Nucleus accumbens (tissue), 56 donors: ENCODE measurements at places on chromosomes 6 and 20.

DNA sequence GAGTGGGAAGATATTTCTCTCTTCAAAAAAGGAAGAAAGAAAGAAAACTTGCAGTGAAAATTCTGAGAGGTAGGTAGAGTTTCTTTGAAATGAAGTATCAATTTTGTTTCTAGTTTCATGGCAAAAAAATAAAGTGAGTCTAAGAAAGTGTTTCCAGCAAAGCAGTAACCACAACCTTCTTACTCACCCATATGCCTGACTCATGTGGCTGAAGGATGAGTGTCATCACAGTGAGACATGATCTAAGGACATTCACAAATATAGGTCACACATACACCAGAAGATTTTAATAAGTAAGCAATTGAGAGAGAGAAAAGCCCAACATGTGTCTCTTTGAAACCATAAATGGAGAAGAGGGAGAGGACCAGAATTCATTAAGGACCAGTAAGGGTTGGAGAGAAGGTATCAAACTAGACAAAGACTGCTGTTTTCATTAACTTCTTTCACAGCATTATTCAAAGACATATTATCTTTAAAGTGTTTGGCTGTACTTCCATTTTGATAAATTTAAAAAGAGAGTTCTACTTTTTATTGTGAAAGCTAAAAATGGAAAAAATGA is 169.5 kb downstream of the FRK start:
- DNase-seq, result no peak

DNA sequence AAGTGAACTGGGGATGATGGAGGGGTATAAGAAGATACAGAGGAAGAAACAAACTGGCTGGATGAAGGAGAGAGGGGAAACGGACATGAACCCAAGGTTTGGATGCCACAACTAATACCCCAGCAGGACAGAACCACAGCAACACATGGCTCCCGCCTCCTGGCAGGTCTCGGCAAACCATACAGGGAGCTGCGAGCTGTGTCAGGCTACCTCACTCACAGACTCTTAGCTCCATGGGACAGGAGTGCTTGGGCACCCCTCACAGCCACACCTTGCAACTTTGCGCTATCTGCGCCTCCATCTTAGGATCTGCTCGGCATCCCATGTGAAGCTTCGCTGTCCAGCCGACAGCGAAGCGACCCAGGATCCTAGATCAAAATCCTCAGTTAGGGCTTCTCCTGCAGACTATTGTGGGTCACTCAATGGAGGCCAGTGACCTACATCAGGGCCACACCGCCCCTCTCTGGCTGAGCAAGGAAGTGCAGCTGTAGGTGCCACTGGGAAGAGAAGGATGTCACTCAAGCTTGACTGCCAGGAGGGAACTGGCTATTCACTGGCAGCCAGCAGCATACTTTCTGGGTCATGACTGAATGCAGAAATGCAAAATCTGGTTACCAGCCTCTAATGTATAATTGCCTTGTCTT is 174.4 kb upstream of the RIN2 start:
- DNase-seq, result no peak

GRCh38 chr20:12763406-12763805 is 245.4 kb upstream of the SPTLC3 start:
- DNase-seq, result no peak

GRCh38 chr6:139153855-139154254 is 19.0 kb downstream of the HECA start:
- DNase-seq, result no peak

DNA sequence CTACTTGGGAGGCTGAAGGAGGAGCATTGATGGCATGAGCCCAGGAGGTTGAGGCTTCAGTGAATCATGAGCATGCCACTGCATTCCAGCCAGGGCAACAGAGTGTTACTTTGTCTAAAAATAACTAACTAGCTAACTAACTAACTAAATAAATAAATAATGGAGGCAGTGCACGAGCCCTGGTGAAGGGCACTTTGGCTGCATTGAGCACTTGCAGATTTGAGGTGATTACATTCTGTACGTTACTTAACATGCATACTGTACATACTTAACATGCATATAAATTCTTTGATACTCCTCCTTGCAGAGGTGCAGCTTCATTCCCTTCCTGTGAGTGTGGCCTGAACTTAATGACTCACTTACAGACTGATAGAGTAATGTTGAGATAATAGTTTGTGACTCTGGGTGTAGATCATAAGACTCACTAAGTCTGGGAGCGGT is 10.7 kb downstream of the HLA-A start:
- no peak for DNase-seq

GRCh38 chr6:16045238-16045637 is 83.6 kb upstream of the MYLIP start:
- DNase-seq, result no peak

DNA sequence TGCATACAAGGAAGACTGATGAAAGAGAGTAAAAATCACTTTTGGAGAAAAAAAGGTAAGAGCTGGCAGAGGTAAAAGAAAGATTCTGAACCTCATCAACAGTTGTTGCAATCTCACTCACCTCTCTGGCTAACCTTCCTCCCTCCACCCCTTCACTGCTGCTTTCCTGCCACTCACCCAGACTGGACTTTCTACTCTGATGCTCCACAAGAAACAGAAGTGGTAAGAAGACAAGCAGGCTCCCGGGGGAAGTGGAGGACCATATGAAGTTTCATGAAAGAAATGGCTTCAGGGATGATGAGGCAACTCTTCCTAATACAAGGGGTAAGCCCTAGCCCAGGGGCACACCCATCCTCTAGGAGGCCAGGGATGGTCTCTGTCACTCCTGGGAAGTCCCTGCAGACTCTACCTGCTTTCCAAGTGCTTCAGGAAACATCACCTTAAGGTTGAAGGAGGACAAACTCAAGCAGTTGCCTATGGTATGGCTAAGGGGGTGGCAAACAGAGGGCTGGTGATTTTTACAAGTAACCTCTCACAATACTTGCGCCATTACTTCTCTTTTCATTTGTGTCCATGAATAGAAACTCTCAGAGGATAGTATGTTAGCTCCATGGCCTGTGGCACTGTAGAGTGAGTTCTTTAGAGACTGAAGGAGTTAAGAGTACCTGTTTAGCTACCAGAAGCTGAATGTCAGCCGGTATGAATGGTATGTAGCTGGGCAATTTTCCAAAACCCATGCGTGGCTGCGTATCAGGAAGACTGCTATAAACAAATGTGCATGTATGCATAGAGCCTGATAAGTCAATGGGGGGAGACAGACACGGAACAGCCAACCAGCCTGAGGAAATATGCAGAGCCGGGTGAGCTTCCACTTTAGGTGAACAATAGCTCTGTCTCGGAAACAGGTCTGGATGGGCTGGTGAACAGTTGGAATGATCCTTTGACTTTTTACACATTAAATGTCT is 112.0 kb downstream of the BACH2 start:
- no peak for DNase-seq

- no peak for DNase-seq
These were observed 93.7 kb downstream of the MTHFD1L start for GRCh38 chr6:150959166-150959565.

DNA sequence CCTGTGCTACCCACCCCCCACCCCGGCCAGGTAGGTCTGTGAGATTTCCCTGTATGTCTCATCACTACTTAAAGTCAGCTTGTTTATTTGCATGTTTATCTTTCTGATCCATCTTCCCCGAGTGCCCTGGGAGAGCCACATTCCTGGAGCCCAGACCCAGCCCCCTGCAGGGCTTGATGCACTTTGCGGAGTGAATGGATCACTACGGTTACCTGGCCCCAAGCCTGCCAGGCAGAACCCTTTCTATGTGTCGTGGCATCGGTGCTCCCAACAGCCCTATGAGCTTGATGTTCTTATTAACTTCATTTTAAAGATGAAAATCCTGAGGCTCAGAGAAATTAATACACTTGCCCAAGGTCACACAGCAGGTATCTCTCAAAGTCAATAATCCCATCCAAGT is 13.6 kb upstream of the SLCO4A1 start:
- DNase-seq, result no peak

GRCh38 chr6:161355696-161356095 is 81.8 kb upstream of the AGPAT4 start:
- DNase-seq, result no peak

- no peak for DNase-seq
These were observed 2.0 kb downstream of the FIG4 start for GRCh38 chr6:109693111-109693510.

GRCh38 chr20:37741570-37741969 is 47.7 kb downstream of the CTNNBL1 start:
- DNase-seq, result no peak

- DNase-seq, result no peak
These were observed 72.2 kb upstream of the PBOV1 start for GRCh38 chr6:138290423-138290962.

GRCh38 chr6:100176951-100177710 is 183.1 kb upstream of the MCHR2 start:
- no peak for DNase-seq

DNA sequence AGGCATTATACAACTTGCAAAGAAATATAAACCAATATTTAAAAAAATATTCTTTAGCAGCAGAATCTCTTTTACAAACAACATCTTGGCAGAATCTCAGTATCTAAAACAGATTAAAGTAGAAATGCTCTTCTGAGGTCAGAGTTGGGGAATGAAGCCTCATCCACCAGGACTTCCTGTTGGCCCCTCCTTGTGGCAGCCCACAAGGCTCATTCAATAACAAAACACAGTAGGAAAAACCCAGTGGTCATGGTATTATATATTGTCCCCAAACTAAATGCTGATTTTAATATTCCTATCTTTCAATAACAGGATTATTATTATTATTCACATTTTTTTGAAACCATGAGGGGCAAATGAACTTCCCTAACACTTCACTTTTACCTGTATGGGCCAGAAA is 368.6 kb downstream of the BTBD9 start:
- DNase-seq, result no peak

DNA sequence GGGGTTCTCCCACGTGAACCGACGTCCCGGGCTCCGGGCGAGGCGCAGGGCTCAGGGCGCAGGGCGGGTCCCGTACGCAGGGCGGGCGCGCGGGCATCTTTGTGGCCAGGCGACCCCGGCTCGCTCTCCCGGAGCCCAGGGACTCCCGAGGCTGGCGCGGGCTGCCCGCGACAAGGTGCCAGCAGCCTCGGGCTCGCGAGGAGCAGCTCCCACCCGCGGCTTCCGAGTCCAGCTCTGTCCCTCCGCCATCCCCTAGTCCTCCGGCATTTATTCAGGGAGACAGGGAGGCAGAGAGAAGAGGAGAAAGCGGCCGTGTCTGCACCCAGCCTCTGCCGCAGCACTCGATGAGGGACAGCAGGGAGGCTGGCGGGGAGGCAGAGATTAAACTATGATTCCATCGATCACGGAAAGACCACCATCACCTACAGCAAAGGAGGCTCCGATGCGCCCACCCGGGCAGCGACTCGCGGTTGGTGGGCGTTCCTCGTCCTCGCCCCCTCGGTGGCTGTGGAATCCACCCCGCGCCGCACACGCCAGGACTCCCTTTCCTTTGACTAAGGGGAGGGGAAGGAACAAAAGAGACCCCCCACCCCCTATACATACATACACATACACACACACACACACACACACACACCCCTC is 1.1 kb downstream of the RGS17 start:
- DNase-seq, result no peak

DNA sequence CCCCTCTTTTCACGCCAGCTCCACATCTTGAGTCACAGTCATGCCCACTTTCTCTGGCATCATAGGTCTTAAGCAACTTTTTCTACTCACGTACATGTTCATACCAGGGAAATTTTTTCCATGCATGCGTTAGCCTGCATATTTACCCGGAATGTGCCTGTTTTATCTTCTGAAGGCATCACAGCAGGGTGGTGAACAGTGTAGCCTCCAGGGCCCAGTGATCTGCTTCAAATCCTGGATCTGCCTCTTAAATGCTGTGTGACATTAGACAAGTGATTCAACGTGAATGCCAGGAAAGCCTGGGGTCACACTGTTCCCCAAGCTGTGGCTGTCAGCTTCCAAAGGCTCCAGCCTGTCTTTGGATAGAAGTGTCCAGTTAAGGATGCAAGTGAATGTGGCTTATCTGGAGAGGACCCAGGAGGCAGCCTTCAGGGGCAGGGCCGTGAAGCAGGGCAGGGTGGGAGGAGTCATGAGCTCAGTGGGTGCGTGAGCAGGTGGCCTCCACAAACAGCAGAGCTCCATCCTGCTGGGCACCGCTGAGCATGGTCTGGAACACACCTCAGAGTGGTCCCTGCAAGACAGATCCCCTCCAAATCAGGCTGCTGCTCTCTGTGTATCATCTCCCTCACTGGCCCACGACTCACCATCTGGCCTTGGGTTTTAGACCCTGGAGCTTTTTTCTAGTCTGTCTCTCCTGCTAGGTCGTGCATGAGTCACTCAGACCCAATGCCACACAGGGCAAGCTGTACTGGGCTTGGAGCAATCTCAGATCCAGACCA is 30.4 kb upstream of the CD93 start:
- no peak for DNase-seq

- DNase-seq, result no peak
These were observed 126.6 kb upstream of the RIN2 start for GRCh38 chr20:19631410-19631809.

- DNase-seq, result peak; percentile 24
These were observed 37.3 kb upstream of the BTN3A2 start for GRCh38 chr6:26327450-26328264.

DNA sequence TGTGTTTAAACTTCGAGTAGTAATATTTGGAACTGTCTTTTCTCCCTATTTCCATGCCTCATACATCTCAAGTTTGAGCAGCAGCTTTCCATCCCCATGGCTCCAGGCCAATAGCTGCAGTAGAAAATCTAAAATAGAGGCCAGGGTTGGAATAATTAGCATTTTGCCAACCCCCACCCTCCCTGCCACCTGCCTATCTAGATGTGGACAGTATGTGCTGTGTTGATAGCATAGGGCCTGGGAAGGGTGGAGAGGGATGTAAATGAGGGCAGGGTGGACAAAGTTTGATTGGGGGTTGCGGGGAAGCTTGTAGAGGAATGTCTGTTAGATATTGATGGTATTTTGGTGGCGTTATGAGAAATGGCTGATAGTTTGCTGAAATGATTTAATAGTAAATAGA is 5.6 kb downstream of the TOP1 start:
- DNase-seq, result no peak

DNA sequence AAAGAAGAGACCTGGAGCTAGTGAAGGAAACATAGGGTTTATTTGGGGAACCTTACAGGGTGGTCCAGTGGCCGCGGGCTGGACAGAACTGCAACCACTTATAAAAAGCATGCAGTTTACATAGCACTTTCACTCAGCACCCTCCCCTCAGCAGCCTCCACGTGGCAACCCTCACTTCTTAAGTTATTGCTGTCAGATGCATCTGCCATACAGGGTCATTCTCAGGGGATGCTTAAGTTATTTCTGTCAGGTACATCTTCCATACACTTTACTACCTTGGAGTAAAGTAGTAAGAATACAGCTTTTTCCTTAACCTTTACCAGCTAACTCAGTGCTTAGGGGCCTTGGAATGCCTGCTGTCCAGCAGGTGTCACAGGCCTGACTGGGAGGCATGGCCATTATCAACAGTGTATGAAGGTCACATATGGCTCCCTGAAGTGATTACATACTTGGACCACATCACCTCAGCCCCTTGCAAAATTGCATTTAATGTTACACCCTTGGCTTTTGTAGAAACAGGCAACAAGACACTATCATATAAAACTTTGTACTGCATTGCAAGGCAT is 2.0 kb upstream of the NOL7 start:
- no peak for DNase-seq
